Stimulated activated CD8-positive, alpha-beta memory T cell treated with anti-CD3 and anti-CD28 coated beads, Interleukin-4, amount 100 ng/mL, for 1 hour (primary cell): ENCODE measurements at places on chromosomes 12 and 14.

DNA sequence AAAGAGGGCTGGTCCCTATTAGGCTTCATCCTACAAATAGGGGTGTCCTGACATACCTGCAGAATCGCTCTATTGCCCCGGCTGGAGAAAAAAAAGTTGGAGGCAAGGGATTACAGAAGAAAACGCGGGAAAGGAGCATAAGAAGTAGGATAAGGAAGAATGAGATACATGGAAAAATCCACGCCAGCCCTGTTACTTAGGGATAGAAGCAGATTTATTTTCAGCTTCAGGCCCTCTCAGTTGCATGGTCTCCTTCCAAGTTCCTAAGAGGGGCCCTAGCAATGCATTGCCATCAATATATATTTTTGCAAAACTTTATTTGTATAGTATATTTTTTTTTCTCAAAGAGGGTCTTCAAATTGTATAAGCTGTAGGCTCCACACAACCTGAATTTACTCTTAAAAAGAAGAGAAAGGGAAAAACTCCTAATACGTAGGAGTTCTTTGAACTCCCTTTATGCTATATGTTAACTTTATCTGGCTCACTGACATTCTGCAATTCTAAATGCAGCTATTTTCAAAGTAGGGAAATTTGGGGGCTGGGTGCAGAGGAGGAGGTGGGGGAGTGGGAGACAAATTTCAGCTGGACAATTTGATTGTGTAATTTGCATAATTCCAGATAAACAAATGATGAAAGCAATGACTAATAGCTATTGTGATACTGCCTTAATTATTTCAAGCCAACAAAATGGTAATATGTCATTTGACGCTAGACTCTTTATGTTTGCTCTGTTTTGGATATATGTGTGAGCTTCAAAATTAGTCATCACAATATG lies 137.7 kb upstream of the TRHDE start:
- DNase-seq = no peak

DNA sequence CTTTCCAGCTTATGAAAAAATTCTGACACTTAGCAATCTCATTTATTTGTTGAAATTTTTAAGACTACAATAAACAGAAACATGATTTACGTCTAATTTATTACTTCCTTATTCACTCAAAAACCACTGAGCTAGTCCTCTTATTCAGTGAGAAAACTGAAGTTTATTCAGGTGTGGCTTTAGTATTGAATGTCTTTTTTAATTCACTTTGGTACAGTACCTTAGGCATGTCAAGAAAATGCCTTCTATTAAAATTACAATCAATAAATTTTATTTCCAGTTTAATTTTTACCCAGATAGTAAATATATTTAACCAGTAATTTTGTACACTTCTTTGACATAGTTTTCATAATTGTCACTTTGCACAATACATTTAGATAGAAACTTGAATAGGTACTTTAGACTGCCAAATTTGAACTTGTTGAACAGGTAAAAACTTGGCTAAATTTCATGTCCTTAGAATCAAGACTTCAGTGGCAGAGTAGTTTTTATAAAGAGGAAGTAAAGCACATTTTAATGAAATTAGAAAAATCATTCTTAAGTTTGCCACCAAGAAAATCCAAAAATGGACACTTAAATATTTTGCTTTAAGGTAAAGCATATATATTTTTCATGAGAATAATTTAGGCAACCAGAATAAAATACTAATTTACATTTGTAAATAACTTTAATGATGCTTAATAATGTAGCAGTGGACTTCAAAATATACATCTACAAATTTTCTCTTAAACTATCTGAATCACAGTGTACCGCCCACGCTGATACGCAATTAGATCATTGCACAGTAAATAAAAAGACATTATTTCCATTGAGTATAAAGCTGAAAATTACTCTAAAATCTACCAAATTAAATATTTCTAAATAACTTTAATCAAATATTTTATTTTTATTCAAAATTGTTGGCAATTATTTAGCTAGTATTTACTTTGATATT lies 159.1 kb downstream of the RASSF9 start:
- no peak for DNase-seq

GRCh38 chr14:36942522-36943245 lies 229.7 kb downstream of the SLC25A21 start:
- DNase-seq = no peak

GRCh38 chr12:103470664-103471063 lies 25.1 kb downstream of the C12orf42 start:
- DNase-seq = no peak

GRCh38 chr12:15276088-15276698 lies 46.1 kb upstream of the PTPRO start:
- no peak for DNase-seq

- DNase-seq = no peak
These were observed 525.6 kb downstream of the FLRT2 start for GRCh38 chr14:86055512-86056075.

DNA sequence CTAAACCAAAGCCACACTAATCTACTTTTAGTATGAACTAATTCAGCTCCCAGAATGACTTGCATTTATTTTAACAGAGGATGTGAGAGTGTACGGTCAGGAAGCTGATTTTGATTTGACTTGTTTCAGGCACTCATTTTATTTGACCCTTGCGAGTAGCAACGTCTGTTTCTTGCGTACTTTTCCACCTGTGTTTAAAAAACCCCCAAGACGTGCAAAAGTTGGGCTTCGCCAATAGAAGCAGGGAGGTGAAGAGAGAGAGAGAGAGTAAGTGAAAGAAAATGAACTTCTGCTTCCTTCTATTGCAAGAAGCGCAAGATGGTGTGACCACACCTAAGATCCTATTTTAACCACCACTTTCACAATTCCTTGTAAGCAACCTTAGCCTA lies 6.7 kb upstream of the SLC15A4 start:
- no peak for DNase-seq

DNA sequence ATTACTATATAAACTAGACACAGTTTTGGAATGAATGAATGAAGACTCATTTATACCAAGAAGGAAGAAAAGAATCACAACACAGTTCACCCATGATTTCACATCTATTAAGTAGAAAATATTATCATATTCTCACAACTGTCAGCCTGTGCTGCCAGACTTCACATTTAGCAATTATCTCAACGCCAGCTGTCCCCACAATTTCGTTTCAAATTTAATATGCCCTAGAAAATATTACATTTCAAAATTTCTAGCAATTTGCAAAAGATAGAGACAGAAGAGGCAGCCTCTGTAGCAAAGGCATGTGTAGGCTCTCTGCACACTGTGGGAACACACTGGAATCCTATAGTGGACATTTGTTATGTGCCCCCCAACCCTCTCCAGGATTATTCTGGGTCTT lies 83.6 kb downstream of the ANKS1B start:
- DNase-seq = no peak

- DNase-seq = no peak
These were observed 804.4 kb downstream of the FLRT2 start for GRCh38 chr14:86334355-86334754.

DNA sequence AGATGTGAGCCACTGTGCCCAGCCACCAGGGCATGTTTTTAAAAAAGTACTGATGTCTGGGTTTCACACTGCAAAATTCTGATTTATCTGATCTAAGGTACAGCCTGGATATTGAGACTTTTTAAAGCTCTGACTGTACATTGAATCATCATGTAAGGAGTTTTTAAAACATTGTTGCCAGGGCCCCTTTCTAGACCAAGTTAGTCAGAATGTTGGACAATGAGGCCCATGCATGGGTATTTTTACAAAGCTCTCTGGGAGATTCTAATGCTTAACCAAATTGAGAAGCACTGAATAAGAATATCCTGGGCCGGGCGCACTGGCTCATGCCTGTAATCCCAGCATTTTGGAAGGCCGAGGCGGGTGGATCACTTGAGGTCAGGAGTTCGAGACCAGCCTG lies 16.7 kb downstream of the TMEM19 start:
- DNase-seq = no peak

GRCh38 chr12:124057691-124058090 lies 84.7 kb downstream of the ZNF664 start:
- DNase-seq = no peak

- DNase-seq = no peak
These were observed 33.6 kb upstream of the SEL1L start for GRCh38 chr14:81567302-81567701.

- no peak for DNase-seq
These were observed at the start of gene CCDC60 for GRCh38 chr12:119334430-119335170. Gene CCDC60, plus strand, starts transcription at chr12:119334729. Its CDS starts 448 bp downstream, at chr12:119335177.

DNA sequence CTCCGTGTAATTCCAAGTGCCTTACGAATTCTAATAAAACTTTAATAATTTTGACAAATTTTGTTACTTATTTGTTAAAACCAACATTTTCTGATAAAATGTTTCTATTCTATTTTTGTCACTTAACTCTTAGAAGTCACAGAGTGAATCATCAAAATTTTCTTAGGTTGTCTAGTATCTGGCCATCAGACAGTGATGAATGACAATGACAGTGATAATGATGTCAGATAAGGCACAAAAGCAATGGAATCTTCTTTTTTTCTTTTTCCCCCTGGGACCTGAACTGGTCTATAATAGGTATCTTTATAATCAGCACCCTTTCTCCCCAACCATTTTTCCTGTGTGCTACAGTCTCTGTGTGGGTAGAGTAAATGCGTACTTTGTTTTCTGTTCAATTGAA lies 407.3 kb downstream of the SOX5 start:
- no peak for DNase-seq

DNA sequence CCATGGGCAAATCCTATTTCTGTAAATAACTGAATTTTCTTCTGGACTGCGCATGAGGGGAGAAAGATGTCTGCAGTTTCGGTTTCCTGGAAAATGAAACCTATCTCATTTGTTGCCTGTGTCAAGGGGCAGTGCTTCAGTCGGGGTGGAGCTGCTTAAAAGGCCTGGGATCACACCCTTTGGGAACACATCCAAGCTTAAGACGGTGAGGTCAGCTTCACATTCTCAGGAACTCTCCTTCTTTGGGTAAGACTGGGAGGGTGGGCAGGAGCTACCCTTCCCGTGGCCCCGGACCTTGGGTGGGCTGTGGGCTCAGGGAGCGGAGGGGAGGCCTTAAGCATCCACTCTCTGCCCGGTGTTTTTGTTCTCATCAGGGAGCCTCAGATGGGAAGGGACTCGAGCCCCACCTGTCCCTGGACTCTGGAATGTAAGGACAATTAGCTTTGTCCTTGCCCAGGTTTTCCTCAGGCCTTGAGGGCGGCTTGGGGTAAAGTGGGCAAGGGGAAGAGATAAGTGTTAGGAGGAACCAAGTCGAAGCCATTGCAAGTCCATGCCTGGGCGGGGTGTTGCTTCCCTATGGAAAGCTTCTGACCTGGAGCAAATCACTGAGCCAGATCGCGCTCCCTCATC lies at the start of gene IFI27:
TSS of gene IFI27 (plus strand) at position 185 of the 630 bp plus-strand sequence.
- no peak for DNase-seq

DNA sequence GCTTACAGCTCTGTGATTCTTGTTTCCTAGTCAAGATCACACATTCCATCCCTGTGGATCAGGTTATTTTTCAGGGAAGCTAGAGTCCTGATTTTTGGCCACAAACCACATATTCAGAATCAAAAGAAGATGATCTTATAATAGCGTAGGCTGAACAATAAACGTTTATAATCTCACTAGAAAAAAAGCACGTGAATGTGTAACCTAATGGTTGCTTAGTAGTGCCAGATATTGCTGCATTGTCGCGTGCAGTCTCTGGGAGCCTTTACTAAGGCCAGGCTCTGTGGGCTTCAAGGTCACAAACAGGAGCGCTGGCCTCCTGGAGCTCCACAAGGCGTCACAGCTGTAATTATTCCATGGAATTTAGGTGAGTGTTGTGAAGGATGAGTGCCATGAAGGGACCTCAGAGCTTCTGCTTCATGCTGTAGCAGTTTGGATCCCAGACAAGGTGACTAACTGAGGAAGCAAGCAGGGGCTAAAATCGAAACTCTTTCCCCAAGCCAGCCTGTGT lies 17.4 kb downstream of the CDKN1B start:
- no peak for DNase-seq

- DNase-seq = no peak
These were observed 230.5 kb downstream of the EFCAB11 start for GRCh38 chr14:89723930-89724627.

- no peak for DNase-seq
These were observed 132.4 kb upstream of the CNTN1 start for GRCh38 chr12:40559865-40560264.

DNA sequence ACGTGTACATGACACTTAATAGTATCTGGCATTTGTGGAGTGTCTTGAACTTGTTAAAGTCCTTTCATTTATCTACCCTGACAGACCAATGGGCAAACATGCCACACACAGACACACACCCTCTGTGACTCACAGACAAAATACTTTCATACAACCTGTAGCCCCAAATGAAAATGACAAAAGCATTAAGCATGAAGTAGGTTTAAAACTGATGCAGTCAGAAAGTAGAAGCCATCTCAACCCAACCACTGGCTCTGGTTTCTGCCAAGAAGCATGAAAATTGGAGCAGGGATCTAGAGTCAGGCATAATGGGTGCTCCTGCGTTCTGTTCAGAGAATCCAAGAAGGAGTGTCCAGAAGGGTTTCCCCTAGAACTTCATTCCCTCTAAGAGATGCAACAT lies 23.1 kb upstream of the KRT77 start:
- DNase-seq = no peak

GRCh38 chr14:96497586-96497985 lies 4.6 kb upstream of the PAPOLA start:
- no peak for DNase-seq

GRCh38 chr12:52036587-52037171 lies 14.6 kb upstream of the NR4A1 start:
- DNase-seq = no peak

GRCh38 chr14:29352706-29353080 lies 575.0 kb downstream of the PRKD1 start:
- DNase-seq = no peak

DNA sequence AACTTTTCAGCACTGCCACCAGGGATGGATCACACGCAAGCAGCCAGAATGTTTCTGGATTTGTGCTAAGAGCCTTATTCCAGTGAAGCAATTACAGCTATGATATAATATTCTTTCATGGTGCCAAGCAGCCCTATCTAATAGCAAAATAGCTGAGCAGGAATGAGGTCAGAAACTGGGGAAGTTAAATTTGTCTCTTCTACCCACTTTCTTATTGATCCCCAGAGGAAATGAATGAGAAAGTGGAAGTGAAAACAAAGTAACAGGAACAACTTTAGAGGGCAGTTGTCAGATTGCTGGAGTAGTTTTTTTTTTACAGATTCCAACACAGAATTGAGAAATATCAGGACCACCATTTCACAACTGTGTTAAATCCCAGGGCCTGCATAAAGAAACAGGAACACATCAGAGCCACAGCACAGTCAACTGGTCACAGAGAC lies 44.8 kb downstream of the GCH1 start:
- DNase-seq = no peak
